Activated naive CD8-positive, alpha-beta T cell treated with anti-CD3 and anti-CD28 coated beads, Interleukin-2, amount 10 ng/mL, durations not matched to agents 7 days and 5 days (primary cell): ENCODE measurements at places on chromosomes 3 and 15. TPM values are rescaled to one million over a fixed set of nuclear protein-coding genes. Genes with fewer than 3 reads are reported as not detected.

Gene TLR9
- total RNA-seq = 1.6 TPM

- DNase-seq = no peak
Observed at GRCh38 chr3:39590806-39591205, 123.3 kb downstream of the MOBP start.

Gene GCNT3
- total RNA-seq = not detected

DNA sequence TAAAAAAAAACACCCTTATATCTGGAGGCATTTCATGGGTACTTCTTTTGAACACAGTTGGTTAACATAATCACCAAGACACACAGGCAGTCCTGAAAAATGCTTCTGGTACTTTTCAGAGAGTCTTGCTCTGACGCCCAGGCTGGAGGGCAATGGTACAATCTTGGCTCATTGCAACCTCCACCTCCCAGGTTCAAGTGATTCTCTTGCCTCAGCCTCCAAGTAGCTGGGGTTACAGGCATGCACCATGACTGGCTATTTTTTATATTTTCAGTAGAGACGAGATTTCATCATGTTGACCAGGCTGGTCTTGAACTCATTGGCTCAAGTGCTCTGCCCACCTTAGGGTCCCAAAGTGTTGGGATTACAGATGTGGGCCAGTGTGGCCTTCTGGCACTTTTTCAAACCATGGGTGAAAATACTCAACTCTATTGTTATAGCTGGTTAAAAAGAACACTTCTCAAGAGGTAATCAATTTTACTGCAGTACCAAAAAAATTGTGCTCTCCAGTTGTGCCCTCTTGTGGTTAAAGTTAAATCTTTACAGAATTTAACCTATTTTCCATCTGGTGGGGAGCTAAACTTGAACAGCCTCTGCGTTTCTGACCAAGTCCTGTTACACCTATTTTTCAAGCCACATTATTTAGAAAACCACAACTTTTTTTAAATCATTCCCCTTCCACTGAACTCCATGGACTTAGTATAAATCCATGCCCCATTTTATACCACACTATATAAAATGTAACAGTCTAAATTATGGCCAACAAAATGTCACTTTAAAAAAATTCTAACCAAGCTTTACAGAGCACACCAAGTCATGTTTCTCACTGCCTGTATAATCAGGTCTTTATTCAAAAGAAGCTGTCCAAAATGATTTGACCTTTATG, 1.2 kb upstream of the SNAPC5 start:
- no peak for DNase-seq

- DNase-seq = peak; percentile 72
Observed at GRCh38 chr15:70095408-70096214, 2.1 kb downstream of the TLE3 start.

GRCh38 chr3:9976721-9977709, 9.6 kb downstream of the EMC3 start:
- no peak for DNase-seq

DNA sequence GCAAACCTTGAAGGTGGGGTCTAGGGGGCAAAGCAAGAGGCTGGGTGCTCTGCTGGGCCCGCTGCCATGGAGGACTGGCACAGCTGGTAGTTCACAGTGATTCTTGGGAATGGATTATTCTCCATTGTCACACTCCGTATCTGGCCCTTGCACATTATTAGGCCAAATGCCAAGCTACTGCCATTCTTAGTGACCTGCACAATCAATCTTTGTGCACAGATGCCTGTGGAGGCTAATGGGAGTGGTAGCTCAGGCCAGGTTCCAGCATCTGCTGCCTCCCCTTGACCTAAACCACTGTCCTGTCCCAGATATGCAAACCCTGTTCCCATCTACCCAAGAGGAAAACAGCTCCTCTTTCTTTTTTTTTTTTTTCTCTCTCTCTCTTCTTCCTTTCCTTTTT, 67.5 kb downstream of the TIPARP start:
- DNase-seq = no peak

DNA sequence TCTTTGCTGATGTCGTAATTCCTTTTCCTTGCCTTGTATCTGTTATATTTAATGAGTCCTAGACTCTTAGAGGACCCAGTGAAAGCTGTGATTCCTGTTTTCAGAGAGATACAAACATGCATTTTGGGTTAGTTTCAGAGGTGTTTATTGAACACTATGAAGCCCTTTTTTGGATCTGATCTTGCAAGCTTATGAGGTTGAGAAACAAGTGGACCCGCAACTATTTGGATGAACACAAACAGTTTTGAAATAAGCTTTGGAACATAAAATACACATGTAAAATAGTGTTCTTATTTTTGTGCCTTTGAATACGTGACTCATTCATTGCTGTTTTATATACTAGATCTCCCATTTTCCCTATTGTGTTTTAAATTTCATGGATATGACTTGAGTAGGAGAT, 33.5 kb downstream of the SNRK start:
- DNase-seq = no peak

- DNase-seq = peak; percentile 74
Observed at GRCh38 chr3:195908694-195909581, 587 bp upstream of the TNK2 start.

DNA sequence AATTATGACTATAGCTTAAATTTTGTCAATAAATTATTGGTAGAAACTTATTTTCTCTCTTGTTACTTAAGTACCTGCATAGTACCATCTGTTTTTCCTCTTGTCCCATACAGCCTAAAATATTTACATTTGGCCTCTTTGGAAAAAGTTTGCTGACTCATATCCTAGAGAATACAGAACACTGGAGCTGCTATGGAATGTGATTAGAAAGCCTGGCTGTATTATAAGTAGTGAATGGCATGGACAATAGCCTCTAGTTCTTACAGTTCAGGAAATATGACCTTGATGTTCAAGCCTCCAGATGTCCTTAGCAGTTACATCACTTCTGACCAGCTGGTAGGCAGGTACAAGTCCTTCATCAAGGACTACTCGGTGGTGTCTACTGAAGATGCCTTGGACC, 28.3 kb downstream of the ST8SIA2 start:
- no peak for DNase-seq

DNA sequence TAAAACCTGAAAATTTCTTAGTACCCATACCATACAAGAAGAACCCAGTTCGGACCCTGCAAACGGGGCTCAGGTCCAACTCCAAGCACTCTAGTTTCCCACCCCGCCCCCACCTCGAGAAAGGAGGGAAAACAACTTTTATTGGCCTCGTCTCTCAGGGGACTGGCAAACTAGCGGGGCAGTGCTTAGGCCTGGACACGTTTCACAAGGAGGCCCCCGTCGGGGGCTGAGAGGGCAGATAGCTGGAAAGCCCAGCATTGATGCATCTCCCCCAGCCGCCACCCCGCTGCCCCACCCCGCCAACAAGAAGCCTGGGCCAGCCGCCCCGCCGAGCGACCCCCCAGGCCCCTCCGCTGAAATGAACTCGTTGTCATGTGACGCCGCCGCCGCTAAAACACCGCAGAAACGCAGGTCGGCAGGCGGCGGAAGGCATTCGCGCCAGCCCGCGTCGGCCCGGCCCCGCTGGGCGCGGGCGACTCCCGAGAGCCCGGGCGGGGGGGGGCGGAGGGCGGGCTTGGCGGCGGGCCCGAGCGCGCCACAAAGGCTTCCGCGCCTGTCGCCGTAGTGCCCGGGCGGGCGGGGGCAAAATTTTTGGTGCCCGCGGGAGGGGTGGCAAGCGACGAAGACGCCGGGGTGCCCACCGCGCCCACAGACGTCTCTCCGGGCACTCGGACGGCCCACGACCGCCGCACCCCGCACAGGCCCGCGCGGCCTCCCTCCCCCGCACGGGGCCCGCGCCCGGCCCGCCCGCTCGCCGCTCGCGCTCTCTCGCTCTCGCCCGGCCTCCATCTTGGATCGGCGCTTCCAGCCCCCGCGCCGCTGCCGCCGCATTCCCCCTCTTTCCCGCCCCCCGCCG, 634 bp downstream of the STAG1 start:
- DNase-seq = peak; percentile 78

DNA sequence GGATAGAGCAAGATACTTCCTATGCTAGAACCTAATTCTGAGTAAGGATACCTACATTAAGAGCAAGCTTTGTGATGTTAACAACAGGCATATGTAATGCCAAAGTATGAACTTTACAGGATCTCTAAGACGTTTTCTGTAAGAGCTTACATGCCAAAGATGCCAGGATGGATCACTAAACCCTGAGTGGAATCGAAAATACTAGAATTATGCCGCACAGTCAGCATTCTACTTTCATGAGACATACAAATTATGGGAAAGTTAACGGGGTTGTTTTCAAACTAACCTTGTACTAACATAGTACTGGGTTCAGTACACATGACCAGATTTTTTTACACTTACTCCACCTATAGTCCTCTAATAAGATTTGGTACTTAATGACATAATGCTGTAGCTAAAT, 55.1 kb downstream of the AAGAB start:
- DNase-seq = no peak

DNA sequence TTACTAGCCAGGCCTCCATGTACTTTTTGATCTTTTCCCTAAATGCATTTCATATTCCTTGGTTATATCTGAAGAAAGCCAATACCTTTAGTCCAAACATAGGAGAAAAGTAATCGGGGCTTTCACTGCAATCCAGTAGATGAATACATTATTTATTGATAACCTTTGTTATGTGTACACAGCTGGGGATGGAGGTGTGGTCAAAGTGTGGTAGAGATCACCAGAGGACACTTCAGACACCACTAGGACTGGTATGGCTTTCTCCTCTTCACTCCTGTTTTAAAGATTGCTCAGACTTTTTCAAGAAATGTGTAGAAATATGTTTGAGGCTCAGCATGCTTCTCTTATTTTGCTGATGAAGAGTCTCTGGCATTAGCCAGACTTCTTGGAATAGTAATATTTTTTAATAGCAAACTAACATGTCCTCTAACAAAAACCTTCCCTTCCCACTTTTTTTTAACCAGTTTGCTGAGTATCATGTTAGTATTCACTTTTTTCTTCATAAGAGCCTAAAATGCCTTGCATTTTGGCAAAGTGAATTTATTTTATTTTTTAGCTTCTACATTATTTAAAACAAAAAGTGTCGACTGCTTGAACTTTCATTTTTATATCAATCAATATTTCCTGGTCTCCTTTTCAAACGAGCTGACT, 65.6 kb upstream of the MBNL1 start:
- DNase-seq = no peak

DNA sequence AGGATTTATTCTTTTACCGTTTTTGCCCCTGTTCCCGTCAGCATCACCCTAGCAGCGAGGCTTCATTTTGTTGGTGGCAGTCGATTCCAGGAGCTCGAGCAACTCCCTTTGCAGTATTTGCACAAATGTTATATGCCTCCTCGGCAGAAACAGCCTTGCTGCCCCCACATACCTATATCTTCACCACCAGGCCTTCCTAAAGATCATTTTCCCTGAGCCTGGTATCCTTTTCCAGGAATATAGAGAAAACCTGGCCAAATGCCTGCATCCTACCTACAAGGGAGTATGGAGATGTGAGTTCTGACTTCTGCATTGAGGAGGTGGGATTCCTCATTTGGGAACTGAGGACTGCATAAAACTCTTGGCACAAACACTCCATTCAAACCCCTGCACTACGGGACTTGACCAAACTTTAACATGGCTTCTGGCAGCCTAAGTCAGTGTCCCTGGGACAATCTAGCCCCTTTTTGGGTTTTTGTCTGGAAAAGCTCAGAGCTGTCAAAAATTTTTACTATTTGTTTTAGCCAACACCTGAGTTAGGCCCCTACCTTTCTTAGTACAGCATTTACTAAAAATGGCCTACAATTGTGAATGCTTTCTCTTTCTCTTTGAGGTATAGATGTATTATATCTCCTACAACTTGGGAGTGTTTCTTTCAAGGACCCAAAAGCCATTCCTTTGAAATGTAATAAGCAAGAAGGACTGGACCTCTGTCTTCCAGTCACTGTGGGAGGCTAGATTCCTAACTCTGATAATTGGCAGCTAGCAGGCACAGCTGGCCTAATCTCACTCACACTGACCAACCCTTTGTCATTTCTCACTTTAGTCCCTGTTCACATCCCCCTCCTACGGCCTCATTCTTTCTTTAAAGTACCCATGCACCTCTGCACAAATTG, 12.1 kb upstream of the UBE2Q2 start:
- DNase-seq = no peak

Gene ARNT2
- total RNA-seq = not detected

Gene GP5
- total RNA-seq = 2.2 TPM

GRCh38 chr3:170605490-170605889, 19.6 kb upstream of the SLC7A14 start:
- DNase-seq = no peak

Gene ECE2
- total RNA-seq = not detected

- no peak for DNase-seq
Observed at GRCh38 chr15:75790631-75791336, 52.5 kb upstream of the UBE2Q2 start.

DNA sequence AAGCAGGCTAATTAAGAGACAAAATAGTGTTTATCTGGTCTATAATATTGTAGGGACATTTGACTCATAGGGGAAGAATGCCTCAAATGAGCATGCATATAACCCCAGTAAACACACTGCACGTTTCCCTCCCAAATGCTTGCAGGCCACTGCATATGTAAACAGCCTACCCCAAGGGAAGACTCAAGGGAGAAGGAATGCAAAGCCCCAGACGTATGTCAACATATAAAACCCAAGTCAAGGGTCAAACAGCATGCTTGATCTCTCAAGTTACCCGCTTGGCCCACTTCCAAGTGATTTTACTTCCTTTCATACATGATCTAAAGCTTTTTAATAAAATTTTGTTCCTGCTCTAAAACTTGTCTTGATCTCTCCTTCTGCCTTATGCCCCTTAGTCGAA, 1090.0 kb downstream of the OTOL1 start:
- DNase-seq = no peak

GRCh38 chr3:135860761-135861160, 104.8 kb upstream of the PPP2R3A start:
- DNase-seq = no peak

DNA sequence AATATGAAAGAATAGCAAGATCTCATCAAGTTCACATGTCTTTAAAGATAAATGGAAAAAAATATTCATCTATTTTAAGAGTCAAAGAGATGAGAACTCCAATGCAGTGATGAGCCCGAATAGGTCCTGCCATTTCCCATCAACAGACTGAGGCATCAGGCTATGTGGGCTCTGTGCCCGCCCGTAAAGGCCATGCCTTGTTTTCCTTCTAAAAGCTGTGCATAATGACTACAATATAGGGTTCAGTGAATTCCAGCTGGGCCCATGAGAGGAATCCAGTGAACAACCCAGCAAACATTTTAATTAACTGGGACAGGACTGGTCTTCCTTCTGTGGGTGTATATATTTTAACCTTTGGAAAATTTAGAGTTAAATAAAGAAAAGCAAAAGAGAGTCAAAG, 44.6 kb downstream of the RASGRP1 start:
- DNase-seq = no peak

DNA sequence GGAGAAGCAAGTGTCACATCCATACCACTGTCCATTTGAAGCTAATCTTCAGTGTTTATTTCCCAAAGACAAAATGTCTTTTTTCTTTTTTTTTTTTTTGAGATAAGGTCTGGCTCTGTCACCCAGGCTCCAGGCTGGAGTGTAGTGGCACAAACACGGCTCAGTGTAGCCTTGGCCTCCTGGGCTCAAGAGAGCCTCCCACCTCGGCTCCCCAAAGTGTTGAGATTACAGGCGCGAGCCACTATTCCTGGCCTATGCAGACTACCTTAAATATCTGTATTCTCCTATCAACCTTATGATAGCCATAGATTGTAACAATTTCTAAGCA, 27.7 kb upstream of the VPS33B start:
- DNase-seq = no peak

- peak; percentile 60 for DNase-seq
Observed at GRCh38 chr15:56537881-56538280, 72.9 kb upstream of the MNS1 start.
